ENCODE measurements at places on chromosomes 11 and 22.

DNA sequence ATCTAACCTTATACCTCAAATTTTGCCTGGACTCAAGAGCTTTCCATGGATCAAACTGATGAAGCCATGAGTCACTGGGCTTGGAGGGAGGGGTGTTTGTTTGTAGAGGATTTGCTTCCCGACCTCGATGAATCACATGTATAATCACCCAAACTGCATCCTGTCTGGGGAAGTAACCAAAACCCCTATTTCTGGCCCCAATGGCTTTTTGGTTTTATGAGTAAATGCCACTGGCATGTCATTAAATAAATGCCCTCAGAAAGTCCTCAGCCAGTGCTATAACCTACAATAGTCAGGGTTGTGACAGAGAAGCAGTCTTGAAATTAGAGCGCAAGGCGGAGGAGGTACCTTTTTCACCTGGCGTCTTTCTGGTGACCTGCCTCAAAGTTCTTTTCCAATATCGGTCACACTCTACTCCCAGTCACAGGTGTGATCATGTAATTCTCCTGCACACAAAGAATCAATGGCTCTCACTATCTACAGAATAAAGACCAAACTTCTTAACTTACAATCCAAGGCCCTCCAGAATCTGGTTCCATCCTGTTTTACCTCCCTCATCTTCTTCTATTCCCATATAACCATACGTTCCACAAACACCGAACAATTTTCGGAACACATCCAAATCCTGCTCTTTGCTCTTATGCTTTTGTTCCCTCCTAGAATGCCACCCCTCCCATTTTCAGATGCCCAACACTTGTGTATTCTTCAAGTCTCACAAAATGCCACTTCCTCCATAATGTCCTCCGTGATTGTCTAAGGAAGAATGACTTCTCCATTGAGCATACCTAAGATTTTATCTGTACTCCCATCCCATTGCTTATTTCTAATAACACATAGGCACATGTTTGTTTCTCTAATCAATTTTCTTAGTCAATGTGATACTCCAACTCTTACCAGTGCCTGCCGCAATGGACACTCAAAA lies 81.3 kb upstream of the BLID start:
- DNase-seq: no peak

GRCh38 chr22:26323013-26323412 lies 106.0 kb upstream of the ASPHD2 start:
- DNase-seq: no peak

- no peak for DNase-seq
These were observed 8.5 kb upstream of the SCN2B start for GRCh38 chr11:118184784-118185579.

- peak; percentile 39 for DNase-seq
These were observed 192.6 kb downstream of the CASP12 start for GRCh38 chr11:104705490-104706190.
